ENCODE measurements at places on chromosomes 11 and 22.

- DNase-seq, result peak; percentile 50
Observed at GRCh38 chr11:20647976-20648565, 21.3 kb upstream of the NELL1 start.

DNA sequence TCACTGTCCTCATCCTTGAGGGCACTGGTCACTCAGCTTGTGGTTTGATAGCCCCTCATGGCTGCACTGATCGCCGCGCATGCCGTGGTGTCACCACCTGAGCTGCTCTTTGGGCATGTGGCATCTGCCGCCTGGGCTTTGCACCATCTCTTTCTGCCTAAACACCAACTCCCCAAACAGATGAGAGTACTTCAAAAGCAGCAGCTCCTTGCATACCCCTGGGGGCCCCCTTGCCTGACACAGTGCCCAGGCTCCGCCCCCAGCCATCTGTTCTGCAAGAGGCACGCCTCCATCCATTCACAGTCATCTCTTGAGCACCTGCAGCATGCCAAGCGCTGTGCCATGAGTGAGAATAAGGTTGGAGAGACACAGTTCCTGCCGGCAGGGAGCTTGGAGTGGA lies 104.5 kb upstream of the B3GAT1 start:
- no peak for DNase-seq

GRCh38 chr11:134066943-134067885 lies 1.7 kb upstream of the JAM3 start:
- no peak for DNase-seq

DNA sequence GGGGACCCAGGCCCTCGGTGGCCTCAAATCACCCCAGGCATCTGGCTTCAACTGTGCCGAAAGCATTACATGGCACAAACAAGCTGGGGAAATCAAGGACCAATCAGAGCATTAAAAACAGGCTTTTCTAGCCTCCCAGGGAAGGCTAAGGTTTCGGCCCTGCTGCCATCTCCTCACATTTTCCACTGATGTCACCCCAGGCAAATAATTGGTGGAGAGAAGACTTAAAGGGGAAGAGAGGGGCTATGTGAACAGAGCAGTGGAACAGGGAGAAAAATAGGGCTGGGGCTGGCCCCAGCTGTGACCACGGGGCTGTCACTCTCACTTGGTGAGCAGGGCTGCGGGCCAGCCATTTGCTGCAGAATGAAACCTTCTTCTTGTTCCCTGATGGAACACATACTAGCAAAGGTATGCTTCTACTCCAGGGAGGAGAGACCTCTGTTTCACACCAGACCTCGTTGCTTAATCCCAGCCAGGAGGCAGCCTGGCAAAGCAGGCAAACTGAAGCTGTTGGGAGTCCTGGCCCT lies 581.3 kb downstream of the SOX6 start:
- no peak for DNase-seq

GRCh38 chr11:122494221-122494620 lies 161.3 kb upstream of the UBASH3B start:
- no peak for DNase-seq

GRCh38 chr11:75814363-75814676 lies 690 bp upstream of the UVRAG start:
- no peak for DNase-seq

GRCh38 chr11:109609454-109610185 lies 187.6 kb downstream of the C11orf87 start:
- no peak for DNase-seq

DNA sequence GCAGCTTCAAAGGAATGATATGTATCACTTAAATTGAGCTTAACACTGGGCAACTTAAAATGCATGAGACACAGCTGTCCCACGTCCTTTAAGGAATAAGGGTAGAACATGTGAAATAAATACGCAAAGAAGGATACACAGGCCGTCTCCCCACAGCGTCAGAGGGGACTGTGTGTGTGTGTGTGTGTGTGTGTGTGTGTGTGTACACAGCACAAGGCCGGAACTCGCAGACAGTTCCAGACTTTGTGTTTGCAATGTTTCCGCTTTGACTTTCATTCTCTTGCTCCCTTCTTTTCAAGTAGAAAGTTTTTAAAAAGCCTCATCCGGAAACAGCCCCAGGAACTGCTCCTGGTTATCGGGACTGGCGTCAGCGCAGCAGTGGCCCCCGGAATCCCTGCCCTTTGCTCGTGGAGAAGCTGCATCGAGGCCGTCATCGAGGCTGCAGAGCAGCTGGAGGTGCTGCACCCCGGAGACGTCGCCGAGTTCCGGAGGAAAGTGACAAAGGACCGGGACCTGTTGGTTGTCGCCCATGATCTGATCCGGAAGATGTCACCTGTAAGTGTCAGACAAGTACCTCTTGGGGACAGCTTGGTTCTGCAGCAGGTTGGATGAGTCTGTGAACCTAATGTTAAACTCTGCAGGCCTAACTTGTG lies 13.3 kb downstream of the FAM118A start:
- no peak for DNase-seq

GRCh38 chr22:37659066-37659896 lies 758 bp downstream of the PDXP start:
- DNase-seq, result peak; percentile 73

- DNase-seq, result peak; percentile 34
Observed at GRCh38 chr11:66080055-66080817, 10.2 kb downstream of the PACS1 start.
